ENCODE measurements at places on chromosomes 12 and 14.
A peak's percentile ranks its signal among the peaks of the same experiment; 100 is the strongest.

DNA sequence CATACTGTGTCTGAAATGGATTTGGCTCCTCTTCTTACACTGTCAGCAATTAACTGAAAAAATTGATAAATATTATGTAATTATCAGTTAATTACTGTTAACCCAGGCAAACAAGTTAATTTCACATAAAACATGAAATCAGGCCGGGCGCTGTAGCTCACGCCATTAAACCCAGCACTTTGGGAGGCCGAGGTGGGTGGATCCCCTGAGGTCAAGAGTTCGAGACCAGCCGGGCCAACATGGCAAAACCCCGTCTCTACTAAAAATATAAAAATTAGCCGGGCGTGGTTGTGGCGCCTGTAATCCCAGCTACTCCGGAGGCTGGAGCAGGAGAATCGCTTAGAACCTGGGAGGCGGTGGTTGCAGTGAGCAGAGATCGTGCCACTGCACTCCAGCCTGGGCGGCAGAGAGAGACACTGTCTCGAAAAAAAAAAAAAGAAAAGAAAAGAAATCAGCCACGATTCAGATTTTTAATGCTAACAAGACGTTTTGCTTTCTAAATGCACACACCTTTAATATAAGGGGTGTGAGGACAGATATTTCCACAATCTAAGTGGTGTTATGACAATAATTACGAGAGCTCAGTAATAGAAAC, 473 bp upstream of the TMEM19 start:
- DNase-seq = no peak

- no peak for DNase-seq
Observed at GRCh38 chr12:116880213-116880816, 926 bp downstream of the HRK start.

- DNase-seq = no peak
Observed at GRCh38 chr12:127133675-127134335, 1133.2 kb upstream of the TMEM132C start.

- DNase-seq = no peak
Observed at GRCh38 chr12:63821781-63822251, 22.7 kb upstream of the SRGAP1 start.

- no peak for DNase-seq
Observed at GRCh38 chr12:31315784-31316465, 10.0 kb downstream of the SINHCAF start.

- no peak for DNase-seq
Observed at GRCh38 chr12:11758510-11759493, 109.3 kb downstream of the ETV6 start.

- DNase-seq = no peak
Observed at GRCh38 chr12:57156701-57157403, 9.4 kb upstream of the LRP1-AS start.

- DNase-seq = no peak
Observed at GRCh38 chr12:39331539-39332261, 111.2 kb downstream of the KIF21A start.

GRCh38 chr14:44168566-44168965, 338.5 kb downstream of the FSCB start:
- no peak for DNase-seq

DNA sequence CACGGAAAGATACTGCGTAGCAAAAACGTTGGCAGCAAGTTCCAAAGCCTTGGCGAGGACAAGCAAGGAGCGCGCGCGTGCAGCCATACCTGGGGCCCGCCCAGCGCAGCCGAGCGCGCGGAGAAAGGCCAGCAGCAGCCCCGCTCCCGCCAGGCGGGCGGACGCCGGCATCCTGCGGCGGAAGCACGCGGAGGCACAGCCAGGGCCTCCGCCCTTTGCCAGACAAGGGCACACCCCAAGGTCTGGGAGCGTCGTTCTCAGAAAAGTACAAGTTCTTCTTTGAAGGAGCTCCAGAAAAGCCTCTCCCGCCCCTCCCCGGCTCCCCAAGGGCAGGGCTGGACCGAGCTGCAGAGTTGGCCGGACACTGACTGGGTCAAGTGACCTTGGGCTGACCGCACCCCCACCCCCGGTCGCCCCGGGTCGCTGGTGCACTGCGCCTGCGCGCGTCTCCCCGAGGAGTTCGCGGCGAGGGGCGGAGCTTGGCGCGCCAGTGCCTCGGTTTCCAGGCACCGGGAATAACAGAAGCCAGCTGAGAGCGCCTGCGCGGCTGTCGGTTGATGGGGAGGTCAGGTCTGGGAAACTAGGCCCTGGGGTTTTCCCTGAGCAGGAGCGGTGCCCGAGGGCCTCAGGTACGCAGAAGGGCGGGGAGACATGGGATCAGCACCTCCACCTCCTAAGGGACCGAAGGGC, at the start of gene ZC2HC1C:
Gene ZC2HC1C, plus strand, starts transcription at position 521 of the 690 bp plus-strand sequence. CDS start 933 bp downstream, outside the sequence.
- peak; percentile 38 for DNase-seq

DNA sequence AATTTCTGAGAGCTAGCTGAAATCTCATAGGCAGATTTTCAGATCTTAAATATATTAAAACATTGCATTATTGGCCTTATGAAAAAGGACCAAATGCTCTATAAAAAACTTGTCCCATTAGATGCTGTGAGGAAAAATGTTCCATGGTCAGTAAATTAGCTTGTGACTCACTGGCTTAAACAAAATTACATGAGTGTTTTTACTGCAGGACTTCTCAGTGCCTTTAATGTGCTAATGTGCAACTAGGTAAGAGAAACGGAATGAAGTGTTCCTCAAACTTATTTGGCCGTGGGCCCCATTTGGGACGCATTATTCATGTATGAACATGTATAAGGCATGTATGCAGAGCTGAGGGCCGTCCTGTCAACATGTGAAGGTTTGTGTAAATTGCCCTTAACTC, 41.7 kb downstream of the MYRFL start:
- no peak for DNase-seq

- DNase-seq = no peak
Observed at GRCh38 chr12:2352203-2352602, 299.4 kb downstream of the CACNA1C start.

- no peak for DNase-seq
Observed at GRCh38 chr12:78035901-78036606, 205.4 kb downstream of the NAV3 start.

DNA sequence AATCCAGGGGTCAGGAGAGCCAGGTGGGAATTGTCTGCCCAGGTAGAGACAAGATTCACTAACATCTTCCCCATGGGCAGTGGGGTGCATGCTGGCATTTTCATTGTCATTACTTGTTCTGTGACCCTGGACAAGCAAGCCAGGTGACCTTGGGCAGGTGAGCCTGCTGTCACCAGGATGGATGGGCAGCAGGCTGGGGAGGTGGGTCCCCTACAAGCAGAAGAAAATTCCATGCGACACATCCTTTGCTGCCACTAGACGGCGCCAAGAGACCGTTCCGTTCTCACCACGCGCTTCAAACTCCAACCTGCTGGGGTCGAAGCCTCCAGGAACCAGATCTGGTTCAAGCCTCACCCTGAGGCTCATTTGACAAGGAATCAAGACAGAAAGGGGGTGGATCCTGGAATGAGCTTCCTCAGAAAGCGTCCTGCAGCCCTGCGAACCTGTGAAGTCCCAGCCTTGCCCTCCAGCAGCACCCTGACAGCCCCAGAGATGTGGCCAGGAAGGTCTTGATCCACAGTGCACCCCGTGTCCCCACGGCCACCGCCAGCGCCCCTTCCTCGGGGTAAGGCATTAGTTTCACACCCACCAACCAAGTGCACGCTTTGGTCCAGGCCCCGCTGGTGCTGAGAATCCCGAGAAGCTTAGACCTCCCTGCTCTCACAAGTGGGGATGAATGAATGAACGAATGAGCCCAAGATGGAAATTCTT, 3.2 kb upstream of the DYNC1H1 start:
- peak; percentile 70 for DNase-seq

Measured in activated CD4-positive, alpha-beta T cell treated with anti-CD3 and anti-CD28 coated beads for 24 hours (primary cell).